ENCODE measurements at places on chromosomes 11 and 22. TPM values are rescaled to one million over a fixed set of nuclear protein-coding genes. Genes with fewer than 3 reads are reported as not detected.

Gene POU2AF2
- total RNA-seq, result not detected

Gene DLG2
- 1.1 TPM for total RNA-seq

Gene OR51B4
- not detected for total RNA-seq

Gene GGTLC2
- total RNA-seq, result not detected

Gene TRIM49
- not detected for total RNA-seq

Gene FIBIN
- not detected for total RNA-seq

Gene TCF20
- 43.4 TPM for total RNA-seq

Gene PLEKHB1
- 0.79 TPM for total RNA-seq

Gene CLDN5
- 542 TPM for total RNA-seq

Gene MYEOV
- total RNA-seq, result 1.9 TPM

Gene SAA4
- not detected for total RNA-seq

Gene AGBL2
- total RNA-seq, result 0.07 TPM

Gene C11orf97
- not detected for total RNA-seq

Gene CHST1
- total RNA-seq, result 58.4 TPM

Gene CREB3L1
- total RNA-seq, result 2.4 TPM

Gene MS4A7
- total RNA-seq, result not detected

Gene FAM111B
- total RNA-seq, result 29.9 TPM

Gene B4GALNT4
- total RNA-seq, result 0.86 TPM

Gene MFRP
- not detected for total RNA-seq

Gene NRGN
- total RNA-seq, result 8.2 TPM

Gene MMP1
- 2,491 TPM for total RNA-seq

Gene PKP3
- total RNA-seq, result 0.13 TPM

Gene C11orf86
- not detected for total RNA-seq

Gene SLC22A8
- total RNA-seq, result not detected

Gene BRSK2
- total RNA-seq, result 0.36 TPM

Gene APOL6
- 3.9 TPM for total RNA-seq

Gene MB
- total RNA-seq, result not detected

Gene PATE4
- not detected for total RNA-seq

Gene PRPF19
- total RNA-seq, result 90.8 TPM

Gene CDK2AP2
- total RNA-seq, result 21.1 TPM

Gene APOL5
- total RNA-seq, result not detected
